ENCODE measurements at places on chromosomes 5 and 9.
A peak's percentile ranks its signal among the peaks of the same experiment; 100 is the strongest.

DNA sequence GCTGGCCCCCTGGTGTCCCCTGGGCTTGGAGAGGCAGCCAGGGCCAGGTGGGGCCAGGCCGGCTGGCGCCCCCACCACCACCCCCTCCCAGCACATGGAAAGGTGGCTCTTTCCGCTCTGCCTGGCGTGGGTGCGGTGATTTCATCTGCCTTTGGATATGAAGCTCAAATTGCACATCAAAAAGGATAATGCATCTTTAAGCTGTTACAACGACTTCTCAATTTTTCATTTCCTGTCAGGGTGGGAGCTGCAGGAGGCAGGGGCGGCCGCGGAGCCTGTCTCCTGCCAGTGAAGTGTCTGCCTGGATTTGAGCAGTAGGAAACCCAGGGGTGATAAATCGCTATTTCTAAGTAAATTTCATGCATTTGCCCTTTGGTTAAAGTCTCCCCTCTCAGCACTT, 169.2 kb upstream of the MVB12B start:
- no peak for DNase-seq

DNA sequence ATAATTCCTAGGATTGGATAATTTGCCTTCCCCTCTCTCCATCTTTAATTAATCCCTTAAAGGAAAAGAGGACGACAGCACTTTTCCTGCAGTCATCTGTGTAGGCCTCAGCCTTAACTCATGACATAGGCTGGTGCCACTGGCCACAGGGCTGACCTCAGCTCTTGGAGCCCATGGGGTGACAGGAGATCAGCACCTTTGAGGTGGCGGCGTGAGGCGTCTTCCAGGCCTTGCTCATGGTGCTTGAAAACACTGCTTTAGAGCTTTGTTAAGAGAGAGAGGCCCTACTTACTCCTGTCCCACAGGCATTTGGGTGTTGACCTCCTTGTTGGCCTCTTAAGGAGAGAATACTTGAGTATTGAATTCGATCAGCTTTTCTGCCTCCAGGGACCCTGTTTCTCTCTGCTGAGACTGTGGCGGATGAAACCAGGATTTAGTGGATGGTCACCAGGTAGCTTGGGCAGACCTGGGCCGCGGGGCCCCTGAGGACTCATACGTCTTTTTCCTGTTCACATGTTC, 23.4 kb downstream of the TENT4A start:
- no peak for DNase-seq

GRCh38 chr5:66742896-66743247, 146.7 kb downstream of the MAST4 start:
- no peak for DNase-seq

DNA sequence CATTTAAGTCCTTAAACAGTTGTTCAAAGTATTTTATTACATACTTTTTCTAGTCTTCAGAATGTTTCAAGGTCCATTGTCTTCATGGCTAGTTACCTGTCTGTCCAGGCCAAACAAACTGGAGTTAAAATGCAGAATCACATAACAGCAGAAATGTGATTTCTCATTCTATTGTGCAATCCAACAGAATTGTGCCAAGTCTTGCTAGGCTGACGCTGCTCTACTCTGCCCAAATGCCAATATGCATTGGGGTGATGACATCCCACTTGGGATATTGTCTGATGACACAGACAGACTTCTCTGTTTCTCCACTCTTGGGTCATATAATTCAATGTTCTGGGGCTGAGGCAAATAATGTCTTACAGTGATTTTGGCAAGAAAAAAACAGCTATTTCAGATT, 5.2 kb upstream of the SLC22A5 start:
- no peak for DNase-seq

GRCh38 chr9:135082536-135082935, 4.9 kb upstream of the OLFM1 start:
- no peak for DNase-seq

- no peak for DNase-seq
Measured at GRCh38 chr5:172322028-172322965, 38.7 kb upstream of the UBTD2 start.

- no peak for DNase-seq
Measured at GRCh38 chr5:151424892-151425523, 22.4 kb upstream of the SLC36A1 start.

- DNase-seq = no peak
Measured at GRCh38 chr9:128768606-128769005, 3.1 kb downstream of the ZER1 start.

GRCh38 chr9:127200106-127200862, 64.3 kb upstream of the GARNL3 start:
- no peak for DNase-seq

- DNase-seq = peak; percentile 35
Measured at GRCh38 chr9:2559192-2560152, 62.1 kb upstream of the VLDLR start.

GRCh38 chr5:15384176-15384575, 115.8 kb upstream of the FBXL7 start:
- DNase-seq = no peak

GRCh38 chr5:92370032-92370431, 986.9 kb upstream of the ARRDC3 start:
- no peak for DNase-seq

- no peak for DNase-seq
Measured at GRCh38 chr5:82044010-82044409, 72.2 kb downstream of the ATG10 start.

GRCh38 chr5:135454946-135455345, 2.8 kb upstream of the TIFAB start:
- DNase-seq = no peak

GRCh38 chr5:81728301-81728700, 22.6 kb downstream of the SSBP2 start:
- DNase-seq = no peak

- DNase-seq = no peak
Measured at GRCh38 chr5:146213210-146213826, 9.9 kb downstream of the RBM27 start.

DNA sequence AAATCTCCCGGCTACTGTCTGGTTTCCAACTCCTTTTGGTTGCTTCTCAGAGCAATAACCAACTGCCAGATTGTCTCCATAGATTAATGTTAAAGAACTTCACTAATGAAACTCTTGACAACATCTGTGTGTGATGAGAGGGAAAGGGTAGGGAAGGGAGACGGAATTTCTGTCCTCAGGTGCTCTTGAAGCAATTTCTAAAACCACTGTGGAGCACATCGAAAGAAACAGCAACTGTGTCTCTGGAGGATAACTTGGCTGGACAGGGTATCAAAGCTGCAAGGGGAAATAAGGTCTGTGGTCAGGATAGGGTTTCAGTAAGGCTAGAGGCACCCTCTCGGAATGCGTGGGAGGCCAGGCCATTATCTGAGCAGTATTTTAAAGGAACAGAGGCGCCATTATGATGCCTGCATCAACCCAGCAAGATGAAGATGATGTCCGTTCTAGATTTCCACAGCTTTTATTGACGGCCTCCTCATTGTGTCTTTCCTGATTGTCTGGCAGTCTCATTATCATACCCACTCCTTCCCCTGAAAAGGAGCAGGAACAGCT, 76.6 kb downstream of the RORB start:
- no peak for DNase-seq

- DNase-seq = no peak
Measured at GRCh38 chr9:108967916-108968315, 33.7 kb downstream of the ABITRAM start.

- DNase-seq = no peak
Measured at GRCh38 chr5:118522626-118523025, 465.7 kb downstream of the DTWD2 start.

DNA sequence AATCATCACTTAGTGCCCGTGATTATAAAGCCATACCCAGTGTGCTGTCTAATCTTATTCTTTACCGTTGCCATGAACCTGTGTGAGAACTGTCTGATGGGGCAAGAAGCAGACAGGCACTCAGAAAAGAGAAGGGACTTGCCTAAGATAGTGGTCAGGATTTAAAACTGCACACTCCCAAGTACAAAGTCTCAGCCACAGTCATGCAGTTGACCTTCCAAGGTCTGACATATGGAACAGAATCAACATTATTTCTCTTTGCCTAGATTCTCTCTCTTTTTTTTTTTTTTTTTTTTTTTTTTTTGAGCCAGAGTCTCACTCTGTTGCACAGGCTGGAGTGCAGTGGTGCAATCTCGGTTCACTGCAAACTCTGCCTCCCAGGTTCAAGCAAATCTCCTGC, 1.9 kb upstream of the PPP2CA start:
- no peak for DNase-seq

DNA sequence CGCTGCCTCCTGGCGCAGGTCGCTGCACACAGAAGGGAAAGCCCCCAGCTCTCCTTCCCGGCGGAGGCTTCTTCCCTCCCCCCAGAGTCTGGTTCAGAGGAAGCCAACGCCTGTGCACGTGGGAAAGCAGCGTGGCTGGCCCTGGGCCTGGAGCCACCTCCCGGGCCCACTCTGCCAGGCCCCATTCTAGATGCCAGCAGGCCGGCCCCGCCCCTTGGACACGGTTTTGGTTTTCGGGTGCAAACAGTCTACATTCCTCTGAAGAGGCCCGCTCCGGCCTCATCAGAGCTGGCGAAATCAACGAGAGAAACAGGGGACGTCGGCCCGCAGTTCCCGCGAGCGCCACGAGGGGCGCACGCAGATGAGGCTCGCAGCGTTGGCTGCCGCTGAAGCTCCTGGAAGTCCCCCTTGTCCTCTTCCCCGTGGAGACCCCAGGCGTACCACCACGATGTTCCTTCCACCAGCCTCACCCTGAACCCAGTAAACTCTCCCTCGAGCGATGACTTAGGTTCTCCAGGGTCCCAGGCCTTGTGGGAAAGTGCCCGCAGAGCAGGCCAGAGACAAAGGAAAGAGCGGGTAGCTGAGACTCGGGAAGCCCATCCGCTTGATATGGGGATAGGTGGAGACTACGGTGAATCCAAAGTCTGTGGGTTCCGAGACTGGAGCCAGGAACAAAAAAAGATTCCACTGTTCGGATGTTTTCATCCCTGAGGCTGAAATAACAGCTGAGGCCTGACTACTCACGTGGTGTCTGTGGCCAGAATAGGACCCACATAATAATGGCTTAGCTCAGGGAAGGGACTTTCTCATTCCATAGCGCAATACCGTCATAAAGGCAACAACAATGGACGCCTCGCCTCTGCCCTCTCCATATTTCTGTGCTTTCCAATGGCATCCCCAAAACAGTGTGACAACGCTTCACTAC, 64.2 kb downstream of the KLF4 start:
- DNase-seq = no peak

- DNase-seq = no peak
Measured at GRCh38 chr5:91070761-91071550, 312.2 kb downstream of the ARRDC3 start.

- no peak for DNase-seq
Measured at GRCh38 chr9:87193151-87193550, 245.8 kb upstream of the GAS1 start.

DNA sequence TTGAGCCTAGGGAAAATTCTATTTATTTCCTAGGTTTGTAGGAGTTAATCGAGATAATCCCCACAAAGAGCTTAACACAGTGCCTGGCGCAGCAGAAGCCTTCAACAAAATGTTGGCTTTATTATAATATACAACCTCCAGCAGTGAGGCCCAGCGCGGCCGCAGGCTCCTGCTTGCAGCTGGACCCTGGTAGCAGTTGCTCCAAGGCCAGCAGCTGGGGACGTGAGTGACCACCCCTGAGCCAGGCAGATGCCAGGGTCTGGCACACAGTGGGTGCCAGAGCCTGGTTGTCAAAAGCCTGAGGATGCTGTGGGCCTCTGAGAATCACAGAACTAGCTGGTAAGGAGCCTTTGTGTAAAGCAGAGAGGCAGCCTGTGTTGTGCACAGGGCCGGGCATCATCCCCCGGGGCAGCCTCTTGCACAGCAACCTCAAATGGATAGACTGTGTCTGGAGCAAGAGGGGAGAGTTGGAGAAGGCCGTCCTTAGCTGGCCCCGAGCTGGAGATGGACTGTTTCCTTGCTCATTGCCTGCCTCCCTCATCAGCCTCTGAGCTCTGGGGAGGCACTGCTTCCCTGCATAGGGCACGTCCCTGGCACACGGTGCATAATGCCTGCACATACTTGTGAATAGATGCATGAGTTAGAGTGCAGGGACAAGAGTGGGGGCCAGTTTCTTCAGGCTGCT, 17.3 kb downstream of the CSF1R start:
- no peak for DNase-seq

DNA sequence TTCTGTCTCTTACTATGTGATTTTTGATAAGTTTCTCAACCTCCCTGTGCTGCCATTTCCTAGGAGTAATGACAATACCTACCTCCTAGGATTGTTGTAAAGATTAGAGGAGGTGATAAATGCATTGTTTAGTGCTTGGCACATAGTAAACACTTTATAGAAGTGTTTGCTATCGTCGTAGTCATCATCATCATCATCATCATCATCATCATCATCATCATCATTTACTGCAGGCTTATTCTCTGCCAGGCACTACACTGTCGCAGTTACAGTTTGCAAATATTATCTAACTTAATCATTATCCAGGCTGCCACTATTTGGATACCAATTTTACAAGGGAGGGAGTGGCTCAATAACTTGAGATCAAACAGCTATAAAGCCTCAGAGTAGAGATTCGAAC, 24.5 kb downstream of the SGCD start:
- DNase-seq = no peak

GRCh38 chr9:133428617-133429101, 6.5 kb downstream of the ADAMTS13 start:
- DNase-seq = no peak

- DNase-seq = peak; percentile 85
Measured at GRCh38 chr5:139635606-139636206, 12.4 kb upstream of the CXXC5 start.

GRCh38 chr9:137969008-137969407, 91.4 kb downstream of the CACNA1B start:
- no peak for DNase-seq

- DNase-seq = no peak
Measured at GRCh38 chr9:37456817-37457216, 8.4 kb downstream of the ZBTB5 start.

DNA sequence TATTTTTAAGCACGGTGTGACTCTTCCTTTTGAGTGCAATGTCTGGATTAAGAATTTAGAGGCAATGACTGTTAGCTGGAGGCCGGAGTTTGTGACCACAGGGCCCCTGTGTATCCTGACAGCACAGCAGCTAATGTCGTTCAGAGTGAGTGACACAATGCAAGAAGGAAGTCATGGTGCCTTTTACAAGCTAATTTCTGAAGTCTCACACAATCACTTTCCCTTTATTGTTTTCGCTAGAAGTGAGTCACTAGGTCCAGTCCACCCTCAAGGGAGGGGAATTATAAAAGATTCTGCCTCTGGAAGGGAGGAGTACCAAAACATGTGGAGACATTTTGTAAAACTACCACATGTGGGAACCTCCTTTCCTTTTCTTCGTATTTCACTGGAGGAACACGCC, 185.5 kb upstream of the FGF10 start:
- no peak for DNase-seq

GRCh38 chr9:78031444-78031892, at the start of gene GNAQ:
Gene GNAQ, minus strand, starts transcription at chr9:78031811. Its CDS starts 576 bp downstream, at chr9:78031235.
- DNase-seq = peak; percentile 48

DNA sequence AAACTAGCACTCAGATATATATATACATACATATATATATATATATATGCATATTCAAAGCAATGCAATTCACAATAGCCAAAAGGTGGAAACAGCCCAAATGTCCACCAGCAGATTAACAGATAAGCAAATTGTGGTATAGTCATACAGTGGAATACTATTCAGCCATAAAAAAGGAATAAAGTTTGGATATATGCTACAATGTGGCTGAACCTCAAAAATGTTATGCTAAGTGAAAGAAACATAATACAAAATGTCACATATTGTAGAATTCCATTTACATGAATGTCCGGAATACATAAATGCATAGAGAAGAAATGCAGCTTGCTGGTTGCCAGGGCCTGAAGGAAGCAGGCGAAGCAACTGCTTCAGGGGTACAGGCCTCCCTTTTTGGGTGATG, 143.4 kb downstream of the ATPSCKMT start:
- no peak for DNase-seq

- no peak for DNase-seq
Measured at GRCh38 chr5:96720408-96720807, 58.2 kb downstream of the CAST start.

- DNase-seq = no peak
Measured at GRCh38 chr5:169304175-169304574, 3.2 kb upstream of the SLIT3 start.
